ENCODE measurements at places on chromosomes 11 and 22.
A peak's percentile ranks its signal among the peaks of the same experiment; 100 is the strongest.

DNA sequence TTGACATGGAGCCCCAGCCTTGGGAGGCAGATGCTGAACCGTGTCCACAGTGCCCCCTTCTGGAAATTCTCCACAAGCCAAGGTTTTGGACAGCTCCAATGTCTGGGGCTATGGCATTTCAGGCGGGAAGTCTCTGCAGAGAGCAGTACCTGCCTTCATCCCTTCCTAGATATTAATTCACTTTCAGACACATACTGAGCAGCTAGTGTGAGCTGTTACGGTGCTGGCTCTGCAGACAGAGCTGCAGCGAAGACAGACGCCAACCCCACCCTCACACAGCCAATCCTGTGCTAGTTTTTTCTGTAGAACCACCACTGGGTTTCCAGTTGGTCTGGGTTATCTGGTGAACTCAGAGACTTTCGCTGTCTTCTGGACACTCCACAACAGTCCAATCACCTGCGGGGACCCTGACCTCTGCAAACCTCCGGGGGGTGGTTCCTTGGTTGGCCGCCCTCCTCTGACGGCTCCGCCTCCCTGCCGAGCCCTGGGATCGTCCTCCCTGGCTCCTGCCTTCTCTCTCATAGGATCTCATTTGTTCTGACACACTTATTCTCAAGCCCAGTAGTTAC, 9.1 kb downstream of the LMF2 start:
- peak; percentile 15 for DNase-seq

- DNase-seq = no peak
Measured at GRCh38 chr22:47596176-47596690, 833.8 kb downstream of the TBC1D22A start.

- no peak for DNase-seq
Measured at GRCh38 chr11:61025821-61026120, 54.3 kb downstream of the CD6 start.

DNA sequence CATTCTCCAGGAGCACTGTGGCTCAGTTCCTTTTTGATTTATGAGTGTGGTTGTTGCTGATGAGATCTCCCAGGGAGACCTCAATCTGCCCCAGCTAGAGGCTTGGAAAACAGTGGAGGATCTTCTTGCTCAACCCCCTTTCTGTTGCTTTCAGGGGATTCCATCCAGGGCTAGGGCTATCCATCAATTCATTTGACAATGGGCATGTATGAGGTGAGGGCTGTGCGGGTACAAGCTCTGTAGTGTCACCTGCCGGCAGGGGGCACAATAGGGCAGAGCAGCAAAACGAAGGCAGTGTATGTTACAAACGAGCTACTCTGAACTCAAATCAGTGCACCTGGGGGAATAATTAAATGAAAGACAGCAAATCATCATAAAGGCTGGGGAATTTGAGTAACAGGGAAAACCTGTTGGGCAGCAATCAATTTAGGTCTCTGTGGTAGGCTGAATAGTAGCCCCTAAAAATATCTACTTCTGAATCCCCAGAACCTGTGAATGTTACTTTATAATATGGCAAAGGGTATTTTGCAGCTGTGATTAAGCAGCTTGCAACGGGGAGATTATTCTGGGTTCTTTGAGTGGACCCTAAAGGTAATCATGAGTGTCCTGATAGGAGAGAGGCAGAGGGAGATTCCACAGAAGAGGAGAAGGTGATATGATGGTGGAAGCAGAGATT, 170.3 kb upstream of the ZBED5 start:
- DNase-seq = no peak

DNA sequence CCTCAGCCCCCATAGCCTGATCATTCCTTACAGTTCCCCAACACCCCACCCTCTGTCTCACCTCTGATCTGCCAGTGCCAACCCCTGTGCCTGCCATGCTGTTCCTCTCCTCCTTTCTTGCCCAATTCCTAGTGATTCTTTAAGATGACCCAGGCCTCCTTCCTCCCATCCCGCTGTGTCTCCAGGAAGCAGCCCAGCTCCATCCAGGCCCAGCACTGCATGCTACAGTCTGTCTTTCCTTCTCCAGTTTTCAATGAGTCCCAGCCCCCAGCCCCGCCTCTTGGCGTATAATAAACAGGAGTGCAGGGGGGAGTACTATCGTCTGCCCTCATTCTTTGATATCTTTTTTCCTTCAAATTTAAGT, 12.3 kb downstream of the LTBP3 start:
- DNase-seq = no peak

- no peak for DNase-seq
Measured at GRCh38 chr11:7272373-7272772, 20.7 kb downstream of the SYT9 start.

GRCh38 chr11:10743354-10744000, 7.6 kb upstream of the CTR9 start:
- DNase-seq = no peak

All from AG04450 (cell line).